Stimulated activated CD4-positive, alpha-beta T cell treated with anti-CD3 and anti-CD28 coated beads, Interleukin-2, amount 100 ng/mL, for 48 hours (primary cell): ENCODE measurements at places on chromosomes 5 and 9.

- DNase-seq, result no peak
Observed at GRCh38 chr9:108645520-108645919, 210.3 kb downstream of the ACTL7B start.

DNA sequence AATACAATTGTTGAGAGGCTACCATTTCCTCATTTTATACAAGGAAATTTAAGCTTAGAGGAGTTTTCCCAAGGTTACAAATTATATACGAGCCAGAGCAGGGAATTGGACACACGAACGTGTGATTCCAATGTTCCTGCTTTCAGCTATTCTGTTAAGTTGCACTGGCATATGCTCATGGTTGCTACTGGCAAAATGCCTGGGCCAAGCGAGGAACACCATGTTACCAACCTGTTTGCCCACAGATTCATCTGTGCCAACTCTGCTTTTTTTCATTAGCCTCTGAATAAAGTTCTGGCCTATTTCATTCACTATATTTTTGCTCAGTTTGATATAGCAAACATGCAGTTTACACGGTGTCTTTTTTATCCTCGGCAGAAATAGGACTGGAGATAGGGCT lies 5.1 kb upstream of the C5orf46 start:
- DNase-seq, result no peak

DNA sequence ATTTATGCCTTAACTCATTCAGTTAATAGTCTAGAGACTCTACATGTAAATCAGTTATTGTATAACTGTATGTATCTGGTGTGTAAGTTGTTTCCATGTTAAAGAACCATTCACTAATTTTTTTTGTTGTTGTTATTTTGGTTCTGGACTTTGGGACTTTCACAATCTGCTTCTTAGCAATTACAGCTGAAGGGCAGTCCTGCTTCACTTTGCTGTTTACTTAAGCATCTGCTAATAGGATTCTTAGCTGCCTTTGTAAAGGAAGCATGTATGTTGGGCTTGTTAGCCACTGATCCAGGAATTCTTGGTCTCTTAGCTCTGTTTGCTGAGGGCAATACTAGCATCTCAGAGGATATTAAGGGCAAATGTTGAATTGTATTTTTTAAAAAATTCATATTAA lies 97.0 kb downstream of the FOCAD start:
- no peak for DNase-seq

DNA sequence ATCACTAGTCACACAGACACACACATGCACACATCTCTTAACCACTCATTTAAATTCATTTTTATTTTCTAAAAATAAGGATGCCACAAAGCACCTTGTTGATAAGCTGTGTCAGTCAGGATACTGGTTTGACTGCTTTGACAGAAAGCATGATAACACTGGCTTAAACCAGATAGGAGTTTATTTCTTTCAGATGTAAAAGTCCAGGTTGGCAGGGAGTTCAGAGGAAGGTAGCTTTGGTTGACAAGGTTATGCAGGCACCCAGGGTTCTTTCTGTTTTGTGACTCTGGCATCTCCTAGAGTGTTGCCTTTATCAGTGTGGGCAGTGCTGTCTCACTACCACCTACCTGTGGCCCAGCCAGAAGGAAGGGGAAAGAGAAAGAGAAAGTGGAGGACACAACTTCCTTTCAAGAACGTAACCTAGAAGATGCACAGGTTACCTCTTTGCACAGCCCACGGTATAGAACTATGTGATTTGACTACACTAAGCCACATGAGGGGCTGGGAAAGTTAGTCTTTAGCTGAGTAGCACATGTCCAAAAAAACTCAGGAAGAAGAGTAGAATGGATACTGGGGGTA lies 334.7 kb downstream of the OSTF1 start:
- no peak for DNase-seq

GRCh38 chr5:14038341-14038959 lies 94.0 kb upstream of the DNAH5 start:
- no peak for DNase-seq
